Breast epithelium (tissue), 4 donors: ENCODE measurements at places on chromosomes 5 and 9.

DNA sequence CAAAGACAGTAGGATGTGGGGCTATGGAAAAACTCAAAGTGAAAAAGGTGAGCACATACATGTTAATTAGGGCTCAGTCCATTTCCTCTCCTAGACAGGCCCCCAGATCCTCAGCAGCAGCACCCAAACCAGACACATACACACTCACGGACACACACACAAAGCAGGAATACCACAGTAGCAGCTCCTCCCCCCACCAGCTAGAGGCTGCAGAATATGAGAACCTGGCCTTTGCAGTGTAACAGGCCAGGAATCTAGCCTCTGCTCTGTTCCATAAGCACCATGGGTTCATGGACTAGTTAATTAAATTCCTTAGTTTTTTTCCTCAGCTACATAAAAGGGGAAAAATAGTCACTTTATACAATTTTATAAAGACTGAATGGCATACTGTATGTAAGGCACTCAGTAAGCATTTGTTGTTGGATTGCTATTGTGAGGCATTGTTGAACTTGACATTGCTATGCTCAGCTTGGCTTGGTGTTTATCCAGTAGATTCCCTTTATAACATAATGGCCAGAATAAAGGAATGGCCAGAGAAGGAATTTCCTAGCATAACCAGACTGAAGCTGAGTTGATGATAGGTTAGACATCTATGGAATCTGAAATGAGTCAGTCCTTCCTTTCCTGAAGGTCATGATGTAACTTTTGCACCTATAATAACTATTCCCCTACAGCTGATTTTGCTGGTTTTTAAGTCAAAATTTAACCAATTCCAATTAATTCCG is 186.8 kb downstream of the SEMA5A start:
- DNase-seq, result no peak

- DNase-seq, result no peak
These were observed 158.8 kb downstream of the C9orf152 start for GRCh38 chr9:110048976-110049698.

GRCh38 chr5:159471904-159472303 is 141.6 kb upstream of the IL12B start:
- DNase-seq, result peak; percentile 31

DNA sequence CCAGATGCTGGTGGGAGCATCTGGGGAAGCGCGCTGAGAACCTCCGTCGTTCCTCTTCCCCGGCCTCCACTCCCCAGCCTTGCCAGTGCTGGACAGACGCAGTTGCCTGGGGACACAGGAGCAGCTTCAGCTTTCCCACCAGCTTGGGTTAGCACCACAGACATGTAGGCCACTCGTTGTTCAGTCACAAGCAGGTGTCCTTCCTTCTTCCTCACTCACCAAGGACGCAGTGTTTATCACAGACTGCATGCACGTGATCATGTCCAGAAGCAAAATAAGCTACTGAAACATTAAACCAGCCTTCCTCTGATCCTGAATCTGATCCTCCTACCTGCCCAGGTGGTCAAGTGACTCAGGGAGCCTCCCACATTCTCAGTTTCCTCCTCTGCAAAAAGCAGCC is 232.9 kb downstream of the SYK start:
- no peak for DNase-seq

DNA sequence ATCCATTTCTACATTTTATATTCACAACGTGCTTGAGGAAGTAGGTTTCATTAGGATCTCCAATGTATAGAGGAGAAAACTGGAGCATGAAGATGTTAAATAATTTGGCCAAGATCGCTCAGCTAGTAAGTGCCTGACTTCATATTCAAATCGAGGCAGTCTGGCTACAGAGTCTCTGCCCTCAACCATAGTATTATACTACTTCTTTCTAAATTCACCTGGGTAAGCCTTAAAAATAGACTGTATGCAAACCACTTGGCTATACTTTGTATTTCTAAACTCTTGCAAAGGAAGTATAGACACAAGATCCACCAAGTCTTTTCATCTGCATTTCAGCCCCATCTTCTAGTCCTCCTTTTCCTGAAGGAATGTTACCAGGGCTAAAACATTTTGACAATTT is 232.0 kb downstream of the PLK2 start:
- no peak for DNase-seq

DNA sequence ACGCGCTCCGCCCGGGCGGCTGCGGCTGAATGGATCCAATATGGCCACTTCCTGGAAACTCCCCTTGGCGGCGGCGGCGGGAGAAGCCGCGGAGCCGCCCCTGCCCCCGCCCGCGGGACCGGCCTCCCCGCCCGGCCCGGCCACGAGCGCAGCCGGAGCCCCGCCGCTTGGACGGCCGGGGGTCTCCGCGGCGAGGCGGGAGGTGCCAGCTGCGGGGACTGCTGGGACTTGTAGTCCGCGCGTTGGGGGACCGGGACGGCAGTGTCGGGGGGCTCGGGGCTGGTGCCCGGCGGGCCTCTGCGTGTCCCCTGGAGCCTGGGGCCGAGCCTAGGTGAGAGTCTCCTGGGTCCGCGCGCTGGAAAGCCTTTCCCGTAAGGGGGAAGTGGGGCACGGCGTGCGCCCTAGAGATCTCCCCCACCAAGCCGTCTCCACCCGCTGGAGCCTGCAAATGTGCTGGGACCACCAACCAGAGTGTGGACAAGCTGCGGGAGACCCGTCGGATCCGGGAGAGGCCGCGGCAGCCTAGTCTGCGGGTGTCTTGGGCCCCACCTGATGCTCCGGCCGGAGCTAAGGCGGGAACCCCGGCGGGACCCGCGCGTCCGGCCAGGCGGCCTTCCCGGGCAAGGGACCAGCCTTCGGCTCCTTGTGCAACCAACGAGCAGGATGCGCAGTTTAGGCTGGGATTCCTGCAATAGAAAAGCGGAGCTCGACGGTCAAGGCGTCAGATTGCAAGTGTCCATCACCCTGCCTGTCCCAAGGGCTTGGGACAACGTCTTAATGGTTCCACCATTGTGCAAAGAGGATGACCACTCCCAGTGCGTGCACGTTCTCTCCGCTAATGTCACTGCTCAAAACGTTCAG is at the start of gene SEPTIN8:
TSS of gene SEPTIN8 (minus strand) at position 31 of the 861 bp plus-strand sequence. CDS start 102 bp downstream, outside the sequence.
- DNase-seq, result no peak
